ENCODE measurements at places on chromosomes 3 and 15.

- DNase-seq = peak; percentile 14
Measured at GRCh38 chr3:35932995-35933394, 293.7 kb downstream of the ARPP21 start.

DNA sequence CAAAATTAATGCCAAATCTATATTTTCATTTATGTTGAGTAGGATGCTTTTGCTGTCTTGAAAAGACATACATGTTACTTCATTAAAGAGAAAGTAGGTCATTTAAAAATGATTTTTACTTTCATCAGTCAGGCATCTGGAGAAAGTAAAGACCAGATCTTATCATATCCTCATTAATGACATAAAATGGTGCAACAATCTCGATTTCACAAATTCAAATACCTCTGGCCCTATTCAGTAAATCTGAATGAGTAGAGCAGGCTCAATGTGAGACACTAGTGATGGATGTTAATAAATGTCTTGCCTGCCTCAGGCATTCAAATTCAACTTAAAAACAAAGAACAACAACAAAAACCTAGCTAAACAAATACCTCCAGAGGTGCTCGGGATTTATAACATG is 714.1 kb downstream of the NAALADL2 start:
- no peak for DNase-seq

DNA sequence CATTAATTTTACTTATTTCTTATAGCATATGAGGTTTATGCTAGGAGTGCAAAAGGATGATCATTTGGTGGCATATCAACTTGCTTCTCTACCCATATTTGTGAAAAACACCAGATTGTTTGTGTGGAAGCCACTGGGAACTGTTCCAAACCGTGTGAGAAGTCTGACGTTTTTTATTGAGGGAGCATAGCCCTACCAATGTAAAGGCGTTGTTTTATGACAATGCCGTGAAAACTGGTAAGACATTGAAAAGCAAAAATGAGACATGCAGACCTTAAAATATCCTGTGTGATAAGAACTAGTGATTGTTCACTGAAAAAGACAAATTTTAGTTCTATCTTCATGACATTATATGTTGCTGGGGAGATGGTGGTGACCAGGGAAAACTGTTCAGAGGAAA is 87.8 kb downstream of the CHL1 start:
- DNase-seq = no peak

DNA sequence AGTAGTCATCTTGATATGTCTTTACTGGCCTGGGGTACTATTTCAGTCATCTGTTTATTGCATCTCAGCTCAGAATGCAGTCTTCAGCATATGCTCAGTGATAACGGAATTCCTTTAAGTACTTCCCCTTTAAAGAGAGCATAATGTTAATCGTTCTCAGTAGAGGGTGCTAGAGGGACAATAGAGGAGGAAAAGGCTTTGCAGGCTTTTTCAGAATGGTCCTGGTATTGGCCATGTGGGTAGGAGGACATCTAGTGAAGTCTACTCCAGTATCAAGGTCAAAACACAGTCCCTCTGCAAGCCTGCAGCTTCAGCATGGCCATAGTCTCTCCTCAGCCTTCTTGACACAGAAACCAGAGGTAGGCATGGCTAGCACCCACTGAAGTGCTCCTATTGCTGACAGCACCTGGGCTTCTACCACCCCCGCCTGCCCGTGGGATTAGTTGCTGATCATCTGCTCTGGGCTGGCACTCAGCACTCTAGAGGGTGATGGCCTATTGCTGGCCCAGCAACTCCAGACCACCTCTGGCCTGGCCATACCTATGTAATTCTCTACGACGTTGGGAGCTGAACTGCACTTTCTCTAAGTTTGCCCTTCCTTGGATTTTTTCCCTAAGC is 65.4 kb downstream of the KCNH8 start:
- no peak for DNase-seq

DNA sequence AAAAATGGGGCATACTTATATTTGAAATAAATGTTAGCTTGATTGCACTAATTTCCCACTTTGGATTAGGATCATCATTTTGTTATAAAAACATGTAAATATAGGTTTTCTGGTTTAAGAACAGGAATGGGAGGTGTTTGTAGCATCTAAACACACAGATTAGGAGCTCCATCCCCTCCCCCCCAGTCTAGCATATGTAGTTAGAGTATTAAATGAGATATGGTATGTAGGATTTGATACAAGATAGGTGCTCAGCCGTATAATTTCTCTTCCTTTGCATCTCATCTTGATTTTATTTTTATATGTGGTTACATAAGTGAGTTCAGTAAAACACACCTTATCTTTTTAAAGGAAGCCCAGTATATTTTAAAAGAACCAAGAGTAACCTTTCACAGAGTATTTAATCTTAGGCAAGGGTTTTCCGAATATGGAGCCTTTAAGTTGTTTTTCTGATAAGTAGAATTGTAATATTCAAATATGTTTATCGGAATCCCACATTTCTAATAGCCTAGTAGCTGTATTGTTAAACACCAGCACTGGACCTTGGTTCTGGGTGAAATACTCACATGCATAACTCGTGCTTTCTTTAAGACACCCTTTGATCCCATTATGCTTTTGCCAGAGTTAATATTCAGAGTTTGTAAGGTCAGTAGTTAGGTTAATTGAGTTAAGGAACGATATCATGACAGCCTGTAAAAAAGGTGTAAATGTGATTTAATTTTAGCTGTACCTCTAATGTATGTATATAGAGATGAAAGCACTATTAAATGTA is 2.3 kb downstream of the SLC25A36 start:
- no peak for DNase-seq

- no peak for DNase-seq
Measured at GRCh38 chr3:3589715-3590130, 209.5 kb upstream of the LRRN1 start.

DNA sequence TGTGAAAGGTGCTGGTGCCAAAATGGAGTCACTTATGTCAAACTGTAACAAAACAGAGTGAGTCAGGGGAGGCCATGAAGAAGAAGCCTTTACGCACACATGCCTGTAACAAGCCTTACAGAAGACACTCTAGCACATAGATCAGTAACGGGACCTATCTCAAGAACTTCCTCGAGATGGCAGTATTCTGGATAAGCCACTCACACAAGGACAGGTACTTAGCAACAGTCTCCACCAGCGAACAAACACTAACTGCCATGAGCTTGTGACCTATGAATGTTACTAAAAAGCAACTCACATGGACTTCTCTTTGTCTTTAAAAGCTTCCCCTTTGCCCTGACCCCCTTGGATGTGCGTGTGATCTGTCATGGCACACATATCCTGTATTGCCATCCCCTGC is 235.1 kb downstream of the CD47 start:
- no peak for DNase-seq

GRCh38 chr3:183884097-183884426 is 618 bp downstream of the PARL start:
- DNase-seq = no peak

- DNase-seq = no peak
Measured at GRCh38 chr15:73019601-73020146, 32.6 kb upstream of the NEO1 start.

DNA sequence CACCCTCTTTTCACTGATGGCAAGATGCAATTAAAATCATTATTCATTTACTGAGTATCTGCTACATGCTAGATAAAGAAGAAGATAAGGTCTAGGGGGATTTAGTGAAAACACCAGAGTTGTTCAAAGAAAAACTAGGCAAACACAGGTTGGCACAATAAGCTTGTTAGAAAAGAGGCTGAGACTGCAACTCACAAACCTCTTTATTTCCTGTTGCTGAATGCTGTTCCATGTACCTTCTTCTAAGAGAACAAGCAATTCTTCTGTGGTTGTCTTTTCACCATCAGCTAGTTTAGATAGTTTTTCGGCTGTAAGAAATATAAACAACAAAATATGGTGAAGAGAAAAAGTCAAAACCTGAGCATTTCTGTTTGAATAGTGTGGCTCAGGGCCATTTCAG is 61.1 kb downstream of the EIF3J start:
- DNase-seq = no peak

- DNase-seq = no peak
Measured at GRCh38 chr15:31222773-31223341, 103.8 kb upstream of the KLF13 start.

GRCh38 chr3:193744822-193745684 is 152.0 kb downstream of the OPA1 start:
- peak; percentile 50 for DNase-seq

GRCh38 chr3:164007765-164008164 is 1070.5 kb downstream of the SI start:
- no peak for DNase-seq

DNA sequence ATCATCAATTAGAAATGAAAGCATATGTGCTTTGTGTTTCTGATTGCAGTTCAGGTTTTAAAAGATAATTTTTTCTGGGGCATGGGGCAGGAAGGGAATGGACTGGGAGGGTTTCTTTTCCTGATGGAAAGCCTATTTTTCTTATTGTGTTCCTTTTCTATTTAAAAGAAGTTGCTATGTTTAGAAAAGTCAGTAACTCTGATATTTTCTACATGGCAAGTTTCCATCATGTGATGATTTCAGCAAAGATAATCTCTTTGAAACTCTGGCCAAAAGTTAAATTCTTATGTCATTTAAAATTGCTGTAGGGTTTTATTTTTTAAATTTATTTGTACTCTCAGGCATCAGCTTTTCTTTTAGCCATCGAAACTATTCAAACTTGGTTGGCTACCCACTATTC is 601.2 kb downstream of the FOXP1 start:
- no peak for DNase-seq

Data from kidney (tissue), 22 donors.